ENCODE measurements at places on chromosomes 2 and 18.

GRCh38 chr2:96927405-96928171 is 57.7 kb upstream of the SEMA4C start:
- DNase-seq: no peak

DNA sequence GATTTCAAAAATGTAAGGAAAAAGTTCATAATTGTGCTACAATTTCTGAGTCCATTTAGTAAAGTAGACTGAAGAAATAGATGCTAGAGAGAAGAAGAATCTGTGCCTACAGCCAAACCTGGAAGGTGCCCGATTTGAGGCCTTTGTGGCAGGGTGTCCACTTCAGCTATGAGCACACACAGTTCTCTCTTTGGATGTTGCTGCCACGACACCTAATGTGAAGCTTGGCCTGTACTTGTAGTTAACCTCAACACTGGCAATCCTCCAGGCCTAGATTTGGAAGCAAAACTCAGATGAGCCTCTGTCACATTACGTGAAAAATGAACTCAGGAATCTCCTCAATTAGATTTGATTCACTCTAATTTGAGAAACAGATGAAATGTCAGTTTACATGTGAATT is 90.1 kb upstream of the LRP1B start:
- no peak for DNase-seq

- no peak for DNase-seq
Observed at GRCh38 chr2:86280191-86280667, 57.2 kb downstream of the REEP1 start.

- DNase-seq: no peak
Observed at GRCh38 chr2:196149948-196150347, 21.4 kb downstream of the STK17B start.

DNA sequence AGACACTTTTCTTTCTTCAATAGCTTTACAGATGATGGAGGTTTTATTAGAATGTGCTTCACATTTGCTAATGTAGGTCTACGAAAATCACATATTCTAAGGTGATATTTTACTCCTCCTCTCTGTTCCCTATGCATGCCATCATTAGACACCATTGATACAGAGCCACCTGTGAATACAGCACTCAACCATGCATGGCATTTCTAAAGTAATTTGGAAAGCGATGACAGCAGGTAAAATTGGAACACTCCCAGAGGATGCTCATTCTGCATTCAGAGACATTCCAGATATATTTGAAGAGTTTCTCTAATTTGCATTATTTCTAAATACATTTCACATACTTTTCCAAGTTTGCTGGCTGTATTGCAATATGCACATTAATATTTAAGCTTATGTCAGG is 65.3 kb upstream of the RIT2 start:
- DNase-seq: no peak

- no peak for DNase-seq
Observed at GRCh38 chr2:101725515-101726192, 28.1 kb downstream of the MAP4K4 start.

DNA sequence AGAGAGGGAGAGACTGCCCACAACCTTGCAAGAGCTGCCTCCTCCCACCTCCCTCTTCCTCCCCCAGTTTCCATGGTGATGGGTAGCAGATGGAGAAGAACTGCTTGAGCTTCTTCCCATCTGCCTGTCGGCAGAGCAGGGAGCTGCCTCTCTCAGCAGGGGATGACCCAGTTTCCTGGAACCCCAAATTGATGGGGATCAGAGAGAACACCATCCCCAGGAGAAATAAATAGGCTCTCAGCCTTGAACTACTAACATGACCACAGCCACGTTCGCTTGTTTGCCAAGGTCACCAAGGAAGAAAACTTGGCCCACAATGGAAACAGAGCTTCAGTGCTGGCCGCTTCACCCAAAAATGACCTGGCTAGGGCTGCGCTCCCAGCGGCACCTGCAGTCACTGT is 82.2 kb downstream of the ADD2 start:
- DNase-seq: no peak

- DNase-seq: no peak
Observed at GRCh38 chr2:16687955-16688354, 22.3 kb upstream of the CYRIA start.

GRCh38 chr2:135600915-135601314 is 69.6 kb downstream of the R3HDM1 start:
- DNase-seq: no peak

DNA sequence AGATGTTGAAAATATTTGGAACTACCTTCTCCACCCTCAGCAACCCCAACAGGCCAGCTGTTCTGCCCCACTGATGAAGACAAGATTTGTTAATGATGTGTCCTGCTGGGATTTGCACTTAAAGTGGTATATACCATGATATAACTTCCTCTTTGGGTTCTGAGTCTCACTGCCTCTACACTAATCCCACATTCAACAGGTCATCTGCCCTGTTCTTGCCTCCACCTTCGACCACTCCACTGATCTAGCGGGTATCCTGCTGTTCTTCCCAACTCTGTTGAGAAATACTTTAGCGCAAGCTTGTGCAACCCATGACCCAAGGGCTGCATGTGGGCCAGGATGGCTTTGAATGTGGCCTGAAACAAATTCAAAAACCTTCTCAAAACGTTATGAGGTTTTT is 72.7 kb downstream of the LRP1B start:
- DNase-seq: no peak

DNA sequence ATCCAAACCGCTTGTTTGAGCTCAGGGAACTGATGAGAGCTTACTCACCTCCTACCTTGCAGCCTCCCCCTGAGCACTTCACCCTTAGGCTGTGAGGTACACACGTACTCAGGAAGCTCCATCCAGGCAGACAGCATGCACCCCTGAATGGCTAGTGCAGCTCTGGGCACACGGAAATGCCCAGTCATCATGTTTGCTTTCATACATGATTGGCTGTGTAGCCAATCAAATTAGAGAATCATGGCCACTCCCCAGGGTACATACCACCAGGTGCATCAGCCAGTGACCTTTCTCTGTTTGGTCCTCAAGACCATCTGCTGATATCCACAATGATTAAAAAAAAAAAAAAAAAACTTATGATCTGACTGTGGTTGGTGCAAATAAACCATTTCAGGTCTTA is 42.1 kb downstream of the RNF152 start:
- DNase-seq: no peak

- DNase-seq: no peak
Observed at GRCh38 chr2:161078211-161078539, 82.1 kb upstream of the TANK start.

DNA sequence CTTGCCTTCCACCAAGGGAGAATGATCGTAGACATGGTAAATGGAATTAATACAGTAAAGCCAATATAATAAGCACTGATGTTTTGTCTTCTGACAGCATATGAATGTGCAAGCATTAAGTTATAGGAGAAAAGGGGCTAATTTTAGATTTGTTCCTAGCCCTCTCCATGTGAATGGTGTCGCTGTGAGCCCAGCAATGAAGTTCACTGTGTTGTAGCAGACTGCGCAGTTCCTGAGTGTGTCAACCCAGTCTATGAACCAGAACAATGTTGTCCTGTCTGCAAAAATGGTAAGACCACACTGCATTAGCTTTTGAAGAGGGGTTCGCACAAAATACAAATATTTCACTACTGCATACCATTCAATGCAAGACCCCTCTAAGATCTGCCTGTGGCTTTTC is 25.6 kb downstream of the VWC2L start:
- DNase-seq: no peak

- peak; percentile 49 for DNase-seq
Observed at GRCh38 chr18:2905854-2906703, 59.3 kb downstream of the EMILIN2 start.

- DNase-seq: no peak
Observed at GRCh38 chr2:239814116-239814860, 210.9 kb downstream of the NDUFA10 start.

DNA sequence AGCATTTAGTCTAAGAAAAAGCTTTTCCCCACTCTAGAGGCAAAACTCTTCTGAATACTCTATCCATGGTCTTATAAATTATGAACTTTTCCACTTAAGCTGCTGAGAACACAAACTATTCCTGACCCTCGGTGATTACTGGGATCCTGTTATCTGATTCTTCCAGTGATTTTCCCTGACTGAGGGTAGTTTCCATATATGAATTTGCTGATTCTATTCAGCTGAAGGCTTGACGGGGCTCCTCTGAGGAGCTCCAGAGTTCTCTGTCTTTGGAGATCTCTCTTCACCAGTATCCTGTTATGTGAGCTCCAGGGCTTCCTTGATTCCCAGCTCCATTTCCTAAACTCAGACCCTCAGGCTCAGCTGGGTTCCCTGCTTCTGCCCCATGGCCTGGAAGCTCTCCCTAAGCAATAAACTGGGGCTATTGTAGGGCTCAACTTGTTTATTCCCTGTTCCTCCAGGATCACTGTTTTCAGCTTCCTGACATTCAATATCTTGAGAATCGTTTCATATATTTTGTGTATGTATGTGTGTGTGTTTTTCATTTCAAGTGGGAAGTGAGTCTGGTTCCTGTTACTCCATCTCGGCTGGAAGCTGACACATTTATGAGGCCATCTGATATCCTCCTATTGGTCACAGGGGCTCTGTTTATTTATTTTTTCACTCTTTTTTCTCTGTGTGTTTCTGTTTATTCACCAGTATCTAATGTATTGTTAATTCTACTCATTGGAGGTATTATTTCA is 78.2 kb downstream of the ARHGAP28 start:
- DNase-seq: no peak

DNA sequence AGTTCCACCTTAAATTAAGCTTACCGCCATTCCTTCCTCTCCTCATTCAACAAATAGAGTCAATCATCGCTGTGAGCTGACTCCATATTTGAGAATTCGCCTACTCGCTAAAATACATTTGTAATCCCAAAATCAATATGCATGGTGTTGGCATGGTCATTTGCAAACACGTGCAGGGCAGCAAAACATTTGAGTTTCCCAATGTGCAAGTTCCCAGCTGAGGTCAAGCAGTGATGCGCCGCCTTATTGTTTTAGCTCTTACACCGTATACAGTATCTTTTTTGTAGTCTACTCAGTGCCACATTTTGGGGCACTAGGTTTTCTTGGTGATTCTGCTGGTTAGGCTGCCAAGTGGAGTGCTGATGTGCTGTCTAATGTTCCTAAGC is 73.3 kb upstream of the MGAT4A start:
- no peak for DNase-seq

DNA sequence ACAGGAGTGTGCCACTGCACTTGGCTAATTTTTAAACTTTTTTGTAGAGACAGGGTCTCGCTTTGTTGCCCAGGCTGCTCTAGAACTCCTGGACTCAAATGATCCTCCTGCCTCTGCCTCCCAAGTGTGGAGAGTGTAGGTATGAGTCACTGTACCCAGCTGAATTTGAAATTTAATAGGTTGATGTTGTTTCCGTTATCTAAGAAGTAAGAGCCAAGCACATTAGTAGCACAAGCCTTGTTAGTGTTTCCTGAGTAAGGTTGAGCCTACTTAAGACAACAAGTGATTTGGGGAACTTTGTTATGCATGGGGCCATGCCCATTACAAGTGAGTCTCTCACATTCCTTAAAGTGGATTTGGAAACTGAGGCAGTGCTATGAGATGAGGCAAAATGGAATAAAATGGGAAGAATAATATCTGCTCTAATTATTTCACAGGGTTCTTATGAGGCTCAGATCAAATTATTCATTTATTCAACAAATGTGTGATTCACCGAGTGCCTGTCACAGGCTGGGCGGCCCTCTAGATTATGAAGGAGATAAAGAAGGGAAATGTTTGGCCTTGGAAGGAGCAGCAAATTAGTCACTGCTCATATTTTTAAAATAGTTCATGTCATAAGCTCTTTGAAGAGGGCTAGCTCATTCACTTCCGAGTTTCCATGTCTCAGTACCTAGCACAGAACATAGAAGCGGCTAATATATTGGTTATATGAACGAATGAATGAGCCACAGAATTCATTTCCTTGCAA is 217.2 kb downstream of the LDLRAD4 start:
- no peak for DNase-seq

DNA sequence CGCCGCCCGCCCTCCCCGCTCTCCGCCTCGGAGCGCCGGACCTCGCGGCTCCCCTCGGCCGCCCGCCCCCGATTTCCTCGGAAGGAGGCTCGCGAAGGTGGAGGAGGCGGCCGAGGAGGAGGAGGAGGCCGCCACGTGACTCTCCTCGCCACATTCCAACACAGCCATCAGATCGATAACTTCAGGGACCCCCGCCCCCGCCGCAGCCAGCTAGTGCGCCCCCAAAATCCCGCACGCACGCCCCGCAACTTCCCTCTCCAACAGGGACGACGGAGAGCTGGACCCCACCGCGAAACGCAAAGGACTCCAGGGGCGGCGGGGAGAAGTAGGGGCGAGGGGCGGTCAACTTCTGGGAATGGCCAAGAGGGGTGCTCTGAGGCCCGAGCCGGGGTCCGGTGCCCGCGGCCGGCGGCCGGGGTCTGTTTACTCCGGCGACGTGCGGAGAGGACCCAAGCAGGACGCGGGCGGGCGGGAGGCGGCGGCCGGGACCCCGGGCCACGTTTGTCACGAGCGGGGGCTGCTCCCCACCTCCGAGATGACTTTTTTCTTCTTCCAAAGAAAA is 2.0 kb downstream of the ZNF521 start:
- DNase-seq: no peak

DNA sequence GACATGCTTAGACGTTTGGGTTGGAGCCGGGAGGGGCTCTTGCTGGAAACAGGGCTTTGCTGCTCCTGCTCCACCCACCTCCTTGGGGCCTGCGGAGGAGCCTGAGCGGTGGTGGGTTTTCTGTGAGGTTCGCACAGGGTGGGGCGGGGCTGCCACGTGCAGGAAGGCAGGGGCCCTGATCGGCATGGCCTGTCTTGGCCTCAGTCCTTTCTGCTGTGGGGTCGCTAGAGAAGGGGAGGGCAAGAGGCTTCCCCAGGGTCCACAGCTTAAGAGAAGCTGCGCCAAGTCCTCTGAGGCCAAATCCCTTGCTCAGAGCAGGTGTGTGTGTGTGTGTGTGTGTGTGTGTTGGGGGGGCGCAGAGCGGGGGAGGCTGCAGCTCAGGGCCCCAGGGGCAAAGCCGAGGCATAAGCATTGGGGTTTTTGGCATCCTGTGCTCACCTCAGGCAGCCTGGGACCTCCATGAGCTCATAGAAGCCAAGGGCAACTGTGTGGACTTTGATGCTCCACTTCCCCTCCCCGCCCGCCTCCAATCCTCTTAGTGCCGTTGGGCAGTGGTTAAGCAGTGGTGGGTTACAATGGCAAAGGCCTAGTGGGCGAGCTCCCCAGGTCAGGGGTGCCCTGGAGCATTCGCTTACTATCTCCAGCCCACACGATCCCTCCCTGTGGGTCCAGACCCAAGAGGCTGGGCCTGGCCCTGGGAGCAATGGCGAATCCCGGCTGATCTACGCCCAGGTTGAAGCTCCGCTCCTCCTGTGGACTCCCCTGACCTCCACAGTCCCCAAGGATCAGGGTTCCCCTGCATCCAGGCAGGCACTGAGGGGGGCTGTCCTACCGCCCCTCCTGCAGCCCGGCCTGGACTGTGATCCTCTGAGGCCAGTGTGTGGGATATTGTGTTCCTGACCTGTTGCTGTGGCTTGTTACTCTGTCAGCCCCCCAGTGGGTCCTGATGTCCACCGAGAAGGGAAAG is 28.9 kb downstream of the TOGARAM2 start:
- DNase-seq: no peak

Measured in activated T-cell treated with anti-CD3 and anti-CD28 coated beads for 48 hours (primary cell).